HFFc6 (cell line): ENCODE measurements at places on chromosomes 12 and 14. TPM values are rescaled to one million over a fixed set of nuclear protein-coding genes. Genes with fewer than 3 reads are reported as not detected.

DNA sequence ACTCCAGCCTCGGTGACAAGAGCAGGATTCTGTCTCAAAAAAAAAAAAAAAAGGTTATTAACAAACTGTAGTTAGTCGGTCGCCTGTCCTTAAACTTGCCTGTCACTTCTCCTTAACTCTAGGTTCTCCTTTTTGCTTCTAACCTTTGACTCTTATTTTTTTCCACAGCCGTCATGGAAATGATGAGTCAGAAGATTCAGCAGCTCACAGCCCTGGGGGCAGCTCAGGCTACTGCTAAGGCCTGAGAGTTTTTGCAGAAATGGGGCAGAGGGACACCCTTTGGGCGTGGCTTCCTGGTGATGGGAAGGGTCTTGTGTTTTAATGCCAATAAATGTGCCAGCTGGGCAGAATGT, 418 bp upstream of the MYG1 start:
- peak; percentile 92 for DNase-seq
- H3K4me3 ChIP-seq: peak overlapping the region; percentile 91
- peaks cover 17% of the 10 kb centered on the region for H3K27me3 ChIP-seq
- peaks cover 81% of the 10 kb centered on the region for H3K4me1 ChIP-seq
- H3K27ac ChIP-seq: peak overlapping the region; percentile 98

- peaks cover 40% of the 10 kb centered on the region for H3K4me1 ChIP-seq
- no peaks in the 10 kb centered on the region for H3K36me3 ChIP-seq
- no peak overlapping the region for H3K4me3 ChIP-seq
- peaks cover 24% of the 10 kb centered on the region for H3K27me3 ChIP-seq
Measured at GRCh38 chr12:52442600-52443061, 8.5 kb upstream of the KRT75 start.

- no peaks in the 10 kb centered on the region for H3K36me3 ChIP-seq
- H3K4me1 ChIP-seq: no peaks in the 10 kb centered on the region
- H3K27me3 ChIP-seq: peaks cover 4% of the 10 kb centered on the region
Measured at GRCh38 chr12:130715150-130715997, 725 bp downstream of the RIMBP2 start.

DNA sequence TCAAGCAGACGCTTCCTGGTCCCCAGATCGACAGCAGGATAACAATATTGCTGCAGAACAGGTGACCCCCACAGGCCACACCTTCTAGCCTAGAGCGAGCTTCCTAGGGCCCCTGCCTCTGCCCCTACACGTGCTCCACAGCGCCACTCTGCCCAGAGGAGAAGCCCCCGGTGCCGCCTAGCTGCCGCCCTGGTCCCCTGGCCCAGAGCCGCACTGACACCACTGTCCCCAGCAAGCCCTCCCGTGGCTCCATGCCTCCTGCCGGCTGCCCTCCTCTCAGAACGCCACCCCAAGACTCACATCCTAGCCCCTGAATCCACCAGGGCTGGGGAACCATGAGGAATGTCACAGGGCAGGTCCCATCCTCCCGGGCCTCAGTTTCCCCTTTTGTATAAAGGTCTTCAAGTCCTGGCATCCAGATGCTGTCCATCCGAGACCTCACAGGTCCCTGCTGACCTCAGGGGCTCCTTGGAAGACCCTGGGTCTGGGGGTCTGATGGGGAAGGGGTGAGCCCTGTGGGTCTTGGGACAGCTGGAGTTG, 31.0 kb downstream of the JAG2 start:
- no peak overlapping the region for H3K4me3 ChIP-seq
- no peaks in the 10 kb centered on the region for H3K4me1 ChIP-seq
- H3K27me3 ChIP-seq: peaks cover 4% of the 10 kb centered on the region
- H3K36me3 ChIP-seq: peaks cover 4% of the 10 kb centered on the region; the same call in 1 of the 2 replicates
- no peak overlapping the region for H3K27ac ChIP-seq
- no peak for DNase-seq

SYNDIG1L gene
- not detected in 3 replicates for total RNA-seq

DNA sequence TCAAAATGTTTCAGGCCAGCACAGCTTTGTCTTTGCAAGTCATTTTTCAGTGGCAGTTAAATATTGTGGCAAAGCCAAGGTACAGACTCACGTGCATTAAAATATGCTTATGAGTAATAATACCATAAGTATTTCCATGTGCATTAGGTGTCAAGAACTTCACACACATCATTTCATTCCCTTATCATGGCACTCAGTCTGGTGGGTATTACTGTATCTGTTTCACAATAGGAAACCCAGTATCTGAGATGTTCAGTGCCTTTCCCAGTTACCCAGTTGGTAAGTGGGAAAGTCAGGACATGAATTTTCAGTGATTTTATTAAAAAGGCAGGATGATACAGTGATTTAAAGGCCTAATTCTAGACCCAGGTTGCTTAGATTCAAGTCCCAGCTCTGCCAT, 52.9 kb downstream of the IFNG start:
- H3K4me1 ChIP-seq: no peaks in the 10 kb centered on the region
- H3K36me3 ChIP-seq: no peaks in the 10 kb centered on the region
- H3K27ac ChIP-seq: no peak overlapping the region
- no peak for DNase-seq

SLC38A4 gene
- total RNA-seq: 10.1 to 10.9 TPM (median 10.6 TPM) in 3 replicates
